Endothelial cell (in vitro differentiated cells): ENCODE measurements at places on chromosomes 6 and 20. TPM values are rescaled to one million over a fixed set of nuclear protein-coding genes. Genes with fewer than 3 reads are reported as not detected.

DNA sequence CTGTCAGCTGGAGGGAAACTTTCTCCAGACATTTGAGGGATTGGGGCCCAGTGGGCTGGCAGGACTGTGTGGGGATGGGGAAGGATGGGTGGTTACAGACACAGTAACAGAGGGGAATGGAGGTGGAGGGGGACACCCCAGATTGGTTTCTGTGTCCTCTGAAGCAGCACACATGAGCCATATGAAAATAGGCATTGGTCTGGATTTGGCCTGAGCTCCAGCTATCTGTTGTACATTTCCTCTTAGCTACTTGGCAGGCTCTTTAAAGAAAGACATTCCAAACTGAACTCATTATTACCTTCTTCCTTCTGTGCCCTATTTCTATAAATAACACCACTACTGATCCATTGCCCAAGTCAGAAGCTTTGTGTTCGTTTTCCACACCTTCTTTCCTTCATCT is 72.0 kb upstream of the PRL start:
- no peak overlapping the region for H3K4me3 ChIP-seq
- H3K27ac ChIP-seq = no peak overlapping the region
- H3K27me3 ChIP-seq = no peaks in the 10 kb centered on the region
- H3K36me3 ChIP-seq = no peaks in the 10 kb centered on the region
- no peak for DNase-seq
- H3K4me1 ChIP-seq = peaks cover 7% of the 10 kb centered on the region

GRCh38 chr20:21166801-21167200 is 40.9 kb downstream of the KIZ start:
- no peak overlapping the region for H3K27ac ChIP-seq
- DNase-seq = no peak
- H3K4me3 ChIP-seq = no peak overlapping the region
- no peaks in the 10 kb centered on the region for H3K27me3 ChIP-seq
- H3K36me3 ChIP-seq = no peaks in the 10 kb centered on the region

DNA sequence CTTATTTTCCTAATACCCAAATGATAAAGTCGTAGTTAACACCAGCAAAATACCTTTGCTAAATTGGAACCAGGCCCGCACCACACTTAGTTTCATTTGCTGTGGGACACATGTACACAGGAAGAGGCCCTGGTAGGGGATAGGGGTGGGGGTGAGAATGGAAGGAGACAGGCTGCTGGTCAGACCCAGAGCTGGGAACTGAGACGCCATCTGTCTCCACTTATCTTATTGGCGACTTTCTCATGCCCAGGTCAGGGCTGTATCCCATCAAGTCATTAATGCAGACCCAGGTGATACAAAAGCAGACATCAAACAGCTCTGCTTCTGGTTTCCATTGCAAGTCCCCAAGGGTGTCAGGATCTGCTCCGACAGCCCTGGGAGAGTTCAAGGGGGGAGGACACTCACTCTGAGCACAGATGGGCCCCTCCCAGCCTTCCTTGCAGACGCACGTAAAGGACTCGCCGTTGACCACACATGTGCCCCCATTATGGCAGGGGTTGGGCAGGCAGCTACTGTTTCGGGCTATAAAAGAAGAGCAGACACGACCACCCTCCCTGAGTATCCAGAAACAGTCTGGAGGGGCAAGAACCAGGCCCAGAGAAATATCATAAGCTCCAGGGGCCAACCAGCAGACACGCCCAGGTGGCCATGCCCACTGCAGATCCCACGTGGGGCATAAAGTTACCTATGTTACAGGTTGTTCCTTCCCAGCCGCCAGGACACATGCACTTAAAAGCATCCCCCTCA is 29.2 kb downstream of the JAG1 start:
- peaks cover 7% of the 10 kb centered on the region for H3K27me3 ChIP-seq
- H3K36me3 ChIP-seq = peaks cover 86% of the 10 kb centered on the region
- DNase-seq = no peak
- H3K27ac ChIP-seq = no peak overlapping the region

- no peak overlapping the region for H3K27ac ChIP-seq
- peaks cover 8% of the 10 kb centered on the region for H3K27me3 ChIP-seq
- no peak for DNase-seq
Measured at GRCh38 chr6:38185752-38186151, 366.2 kb downstream of the ZFAND3 start.

- no peak for DNase-seq
- no peaks in the 10 kb centered on the region for H3K36me3 ChIP-seq
- H3K27ac ChIP-seq = no peak overlapping the region
- no peak overlapping the region for H3K4me3 ChIP-seq
- H3K27me3 ChIP-seq = no peaks in the 10 kb centered on the region
Measured at GRCh38 chr6:89488438-89488837, 55.5 kb downstream of the ANKRD6 start.

GRCh38 chr6:145073811-145074210 is 661.5 kb downstream of the EPM2A start:
- DNase-seq = no peak
- no peak overlapping the region for H3K4me3 ChIP-seq
- H3K36me3 ChIP-seq = no peaks in the 10 kb centered on the region
- H3K4me1 ChIP-seq = no peaks in the 10 kb centered on the region

- no peak overlapping the region for H3K27ac ChIP-seq
- H3K4me3 ChIP-seq = no peak overlapping the region
- H3K4me1 ChIP-seq = peaks cover 7% of the 10 kb centered on the region
- H3K27me3 ChIP-seq = peaks cover 1% of the 10 kb centered on the region
- no peaks in the 10 kb centered on the region for H3K36me3 ChIP-seq
Measured at GRCh38 chr20:37670351-37670791, 23.5 kb upstream of the CTNNBL1 start.

DNA sequence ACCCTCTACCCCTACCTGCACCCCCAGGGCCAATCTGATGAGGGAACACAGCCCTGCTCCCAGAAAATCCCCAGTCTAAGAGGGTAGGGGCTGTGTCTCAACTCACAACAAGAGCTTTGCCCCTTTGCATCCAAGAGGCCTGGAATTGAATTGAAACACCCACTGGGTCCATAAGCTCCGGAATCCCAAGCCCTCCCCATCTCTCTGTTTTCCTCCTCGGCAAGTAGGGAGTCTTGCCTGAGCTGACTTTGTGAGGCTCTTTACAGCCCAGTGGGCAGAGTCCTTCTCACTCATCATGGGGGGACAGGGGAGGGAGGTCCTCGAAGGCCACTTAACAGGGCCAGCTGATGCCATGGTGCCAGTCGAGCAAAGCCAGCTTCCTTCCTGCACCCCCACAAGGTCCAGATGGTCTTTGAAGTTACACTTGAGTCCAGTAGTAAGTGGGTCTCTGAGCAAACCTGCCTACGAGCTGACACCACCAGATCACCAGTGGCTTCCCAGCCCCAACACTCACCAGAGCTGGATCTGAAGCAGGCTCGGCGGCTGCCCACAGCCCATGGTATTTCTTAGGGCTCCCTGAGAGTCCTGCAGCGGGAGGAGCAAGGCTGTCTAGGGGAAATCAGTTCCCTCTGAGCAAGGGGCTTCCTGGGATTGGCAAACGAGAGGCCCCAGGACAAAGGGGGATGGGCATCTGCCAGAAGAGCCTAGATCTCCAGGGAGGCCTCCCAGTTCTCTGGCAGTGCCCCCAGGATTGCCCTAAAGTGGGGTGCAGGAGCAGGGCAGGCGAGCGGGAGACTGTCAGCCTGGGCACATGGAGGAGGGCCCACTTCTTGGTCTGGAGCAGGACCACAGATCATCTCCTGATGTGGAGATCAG is 144.5 kb downstream of the VEGFA start:
- no peak for DNase-seq
- no peaks in the 10 kb centered on the region for H3K36me3 ChIP-seq
- H3K27ac ChIP-seq = no peak overlapping the region
- no peak overlapping the region for H3K4me3 ChIP-seq

DNA sequence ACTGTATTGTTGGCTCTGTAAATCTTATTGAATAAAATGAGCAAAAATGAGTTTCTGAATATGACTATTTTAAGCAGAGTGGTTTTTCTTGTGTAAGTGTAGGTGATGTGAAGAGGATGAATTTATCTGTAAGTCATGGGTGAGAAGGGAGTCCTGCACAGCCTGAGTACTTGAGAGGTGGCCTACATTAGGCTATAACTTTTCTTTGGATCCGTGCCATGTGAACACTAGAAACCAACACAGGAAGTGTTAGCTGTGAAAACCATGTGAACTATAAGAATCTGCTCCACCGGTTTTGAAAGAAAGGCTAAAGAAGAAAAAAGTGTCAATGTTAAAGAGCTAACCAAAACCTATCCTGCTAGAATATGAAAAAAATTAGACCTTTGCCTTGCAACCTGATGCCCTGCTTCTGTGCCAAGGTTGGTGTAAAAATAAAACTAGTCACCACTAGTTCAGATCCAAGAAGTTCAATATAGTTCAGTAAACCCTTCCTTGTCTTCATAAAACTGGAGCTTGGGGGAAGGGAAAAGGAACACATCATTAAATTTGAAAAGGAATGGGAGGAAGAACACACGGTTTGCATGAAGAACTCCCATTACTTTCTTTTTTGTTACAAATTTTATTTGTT is 21.3 kb downstream of the PLCB1 start:
- no peak overlapping the region for H3K27ac ChIP-seq
- H3K4me3 ChIP-seq = no peak overlapping the region
- peaks cover 2% of the 10 kb centered on the region for H3K27me3 ChIP-seq
- peaks cover 13% of the 10 kb centered on the region for H3K4me1 ChIP-seq

MAS1L gene
- total RNA-seq = not detected

DNA sequence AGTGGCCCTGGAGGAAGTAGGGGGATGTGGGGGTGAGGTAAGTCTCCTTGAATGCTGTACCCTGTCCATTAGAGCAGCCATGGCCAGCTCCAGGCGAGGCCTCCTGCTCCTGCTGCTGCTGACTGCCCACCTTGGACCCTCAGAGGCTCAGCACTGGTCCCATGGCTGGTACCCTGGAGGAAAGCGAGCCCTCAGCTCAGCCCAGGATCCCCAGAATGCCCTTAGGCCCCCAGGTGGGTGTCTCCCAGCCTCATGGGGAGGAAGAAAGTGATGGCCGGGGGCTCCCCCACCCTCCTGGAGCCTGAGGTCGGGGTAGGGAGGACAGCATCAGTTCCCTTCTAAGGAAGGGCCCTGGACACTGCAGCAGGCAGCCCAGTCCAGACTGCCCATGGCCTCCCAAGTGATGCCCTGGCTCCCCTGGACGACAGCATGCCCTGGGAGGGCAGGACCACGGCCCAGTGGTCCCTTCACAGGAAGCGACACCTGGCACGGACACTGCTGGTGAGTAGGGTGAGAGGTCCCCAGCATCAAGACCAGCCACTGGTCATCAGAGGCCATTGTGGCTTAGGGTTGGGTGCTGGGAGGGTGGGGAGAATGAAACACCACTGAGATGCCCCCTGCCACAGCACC is 1.0 kb downstream of the GNRH2 start:
- peaks cover 24% of the 10 kb centered on the region for H3K4me1 ChIP-seq
- no peak overlapping the region for H3K27ac ChIP-seq
- peaks cover 19% of the 10 kb centered on the region for H3K36me3 ChIP-seq
- peaks cover 10% of the 10 kb centered on the region for H3K27me3 ChIP-seq

GRCh38 chr20:63501818-63502670 is 3.2 kb upstream of the EEF1A2 start:
- H3K27me3 ChIP-seq = peaks cover 6% of the 10 kb centered on the region
- no peak overlapping the region for H3K4me3 ChIP-seq
- no peak for DNase-seq
- no peak overlapping the region for H3K27ac ChIP-seq

- no peak overlapping the region for H3K4me3 ChIP-seq
- DNase-seq = no peak
- no peaks in the 10 kb centered on the region for H3K27me3 ChIP-seq
Measured at GRCh38 chr6:94600636-94601035, 976.7 kb upstream of the MANEA start.

DNA sequence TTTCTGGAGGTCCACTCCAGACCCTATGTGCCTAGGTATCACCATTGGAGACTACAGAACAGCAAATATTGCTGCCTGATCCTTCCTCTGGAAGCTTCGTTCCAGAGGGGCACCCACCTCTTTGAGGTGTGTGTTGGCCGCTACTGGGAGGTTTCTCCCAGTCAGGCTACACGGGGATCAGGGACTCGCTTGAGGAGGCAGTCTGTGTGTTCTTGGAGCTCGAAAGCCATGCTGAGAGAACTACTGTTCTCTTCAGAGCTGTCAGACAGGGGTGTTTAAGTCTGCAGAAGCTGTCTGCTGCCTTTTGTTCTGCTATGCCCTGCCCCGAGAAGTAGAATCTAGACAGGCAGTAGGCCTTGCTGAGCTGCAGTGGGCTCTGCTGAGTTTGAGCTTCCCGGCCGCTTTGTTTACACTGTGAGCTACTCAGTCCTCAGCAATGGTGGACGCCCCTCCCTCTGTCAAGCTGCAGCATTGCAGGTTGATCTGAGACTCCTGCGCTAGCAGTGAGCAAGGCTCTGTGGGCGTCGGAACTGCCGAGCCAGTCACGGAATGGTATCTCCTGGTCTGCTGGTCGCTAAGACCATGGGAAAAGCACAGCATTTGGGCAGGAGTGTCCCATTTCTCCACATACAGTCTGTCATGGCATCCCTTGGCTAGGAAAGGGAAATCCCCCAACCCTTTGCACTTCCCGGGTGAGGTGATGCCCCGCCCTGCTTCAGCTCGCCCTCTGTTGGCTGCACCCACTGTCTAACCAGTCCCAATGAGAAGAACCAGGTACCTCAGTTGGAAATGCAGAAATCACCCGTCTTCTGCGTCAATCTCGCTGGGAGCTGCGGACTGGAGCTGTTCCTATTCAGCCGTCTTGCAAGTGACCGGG is 32.5 kb upstream of the ASCC3 start:
- H3K4me3 ChIP-seq = no peak overlapping the region
- H3K27ac ChIP-seq = no peak overlapping the region
- no peaks in the 10 kb centered on the region for H3K27me3 ChIP-seq
- H3K36me3 ChIP-seq = no peaks in the 10 kb centered on the region

ZNF165 gene
- total RNA-seq = 1.4 TPM

DNA sequence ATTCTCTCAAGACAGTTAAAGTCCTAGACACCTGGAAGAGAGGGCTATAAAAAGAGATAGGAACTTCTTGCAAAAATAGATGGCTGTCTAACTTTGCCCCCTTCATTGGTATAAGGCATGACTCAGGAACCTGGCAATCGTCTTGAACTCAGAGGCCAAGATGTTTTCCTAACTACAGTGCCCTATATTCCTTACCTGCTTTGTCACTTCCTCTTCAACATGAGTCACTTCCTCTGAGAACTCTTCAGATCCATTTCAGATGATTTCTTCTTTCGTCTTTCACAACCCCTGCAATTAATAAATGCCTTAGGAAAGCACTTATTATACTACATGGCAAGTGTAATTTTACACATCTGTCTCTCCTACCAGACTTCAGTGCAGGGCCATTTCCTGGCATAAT is 83.5 kb downstream of the HAO1 start:
- H3K27ac ChIP-seq = no peak overlapping the region

GRCh38 chr6:4941782-4942672 is 61.8 kb downstream of the RPP40 start:
- DNase-seq = no peak
- no peak overlapping the region for H3K4me3 ChIP-seq
- H3K27ac ChIP-seq = no peak overlapping the region
- peaks cover 15% of the 10 kb centered on the region for H3K36me3 ChIP-seq
- H3K4me1 ChIP-seq = peaks cover 7% of the 10 kb centered on the region

DNA sequence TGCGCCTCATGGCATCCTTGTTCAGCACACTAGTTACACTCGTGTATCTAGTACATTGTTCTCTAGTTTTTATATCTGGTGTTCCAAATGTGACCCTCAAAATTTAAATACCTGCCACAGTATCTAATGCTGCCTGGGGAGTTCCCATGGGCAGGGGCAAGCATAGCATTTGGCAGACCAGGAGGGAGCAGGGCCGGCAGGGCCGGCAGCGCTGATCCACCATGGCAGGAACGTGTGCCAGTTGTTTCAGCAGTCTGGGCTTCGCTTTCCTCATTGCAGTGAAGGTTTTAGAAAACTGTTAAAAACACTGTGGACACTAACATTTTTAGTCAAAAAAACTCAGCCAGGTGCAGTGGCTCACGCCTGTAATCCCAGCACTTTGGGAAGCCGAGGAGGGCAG is 19.2 kb downstream of the NANP start:
- no peak overlapping the region for H3K4me3 ChIP-seq
- H3K4me1 ChIP-seq = no peaks in the 10 kb centered on the region
- H3K27me3 ChIP-seq = peaks cover 3% of the 10 kb centered on the region
- H3K36me3 ChIP-seq = peaks cover 4% of the 10 kb centered on the region
